ENCODE measurements at places on chromosomes 16 and 17.

DNA sequence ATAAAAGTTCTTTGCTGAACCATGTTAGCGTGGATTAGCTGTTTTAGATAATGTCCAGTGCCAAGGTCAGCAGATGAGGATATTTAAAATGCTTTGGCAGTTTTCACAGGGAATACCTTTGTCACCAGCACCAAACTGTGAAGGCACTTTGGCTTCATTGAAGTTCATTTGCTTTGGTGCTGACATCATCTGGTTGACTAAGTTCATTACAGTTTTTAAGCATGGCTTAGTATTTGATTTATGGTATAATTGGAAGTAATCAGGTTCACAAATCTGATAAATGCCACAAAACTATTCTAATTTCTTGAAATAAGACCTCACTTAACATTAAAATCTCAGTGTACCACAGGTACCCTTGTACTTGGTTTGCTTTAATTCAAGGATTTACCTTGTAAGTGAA is 4.3 kb downstream of the GID4 start:
- no peak for DNase-seq

GRCh38 chr17:78769196-78769773 is 12.8 kb downstream of the CYTH1 start:
- DNase-seq: no peak

- DNase-seq: no peak
Measured at GRCh38 chr17:76554131-76554530, 14.3 kb downstream of the PRCD start.

GRCh38 chr17:50359005-50359699 is 13.2 kb downstream of the XYLT2 start:
- no peak for DNase-seq

DNA sequence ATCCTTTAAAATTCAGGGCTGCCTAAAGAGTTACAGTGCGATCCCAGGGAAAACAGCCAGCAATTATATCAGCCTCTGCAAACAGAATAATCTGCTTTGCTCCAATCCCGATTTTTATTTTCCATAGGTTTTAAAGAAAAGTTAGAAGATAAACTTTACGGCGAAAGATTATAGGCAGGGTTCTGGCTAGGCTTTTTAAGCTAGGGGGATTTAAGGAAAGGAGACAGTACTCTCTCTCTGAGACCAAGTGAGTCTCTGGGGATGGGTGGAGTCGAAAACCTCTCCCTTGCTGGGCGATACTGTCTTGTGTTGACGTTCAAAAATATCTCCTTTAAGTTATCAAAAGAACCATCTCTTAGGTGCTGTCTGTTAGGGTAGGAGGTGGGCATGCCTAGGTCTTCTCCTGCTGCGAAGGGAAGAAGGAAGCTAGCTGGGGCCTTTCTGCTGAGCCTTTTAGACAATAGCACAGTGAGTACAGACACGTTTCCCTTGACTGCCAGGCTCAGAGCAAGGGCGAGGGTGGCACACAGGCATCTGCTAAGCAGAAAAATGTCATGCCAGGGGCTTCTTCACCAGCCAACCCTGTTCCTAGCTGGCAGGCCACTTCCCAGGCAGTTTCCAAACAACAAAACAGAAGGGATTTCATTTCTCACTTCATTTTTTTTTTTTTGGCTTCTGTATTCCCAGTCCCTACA is 167.9 kb upstream of the MAF start:
- DNase-seq: no peak

GRCh38 chr17:2125013-2125535 is 70.2 kb downstream of the HIC1 start:
- DNase-seq: no peak

All from NCI-H2227 treated with DMSO at 0.1 percent for 48 hours (cell line).